ENCODE measurements at places on chromosomes 6 and 20. TPM values are rescaled to one million over a fixed set of nuclear protein-coding genes. Genes with fewer than 3 reads are reported as not detected.

The OR12D3 gene
- 0.19 TPM for total RNA-seq

The MOXD1 gene
- 3.1 TPM for total RNA-seq

The BNIP5 gene
- 0.87 TPM for total RNA-seq

The SUMO4 gene
- total RNA-seq: 6.3 TPM

DNA sequence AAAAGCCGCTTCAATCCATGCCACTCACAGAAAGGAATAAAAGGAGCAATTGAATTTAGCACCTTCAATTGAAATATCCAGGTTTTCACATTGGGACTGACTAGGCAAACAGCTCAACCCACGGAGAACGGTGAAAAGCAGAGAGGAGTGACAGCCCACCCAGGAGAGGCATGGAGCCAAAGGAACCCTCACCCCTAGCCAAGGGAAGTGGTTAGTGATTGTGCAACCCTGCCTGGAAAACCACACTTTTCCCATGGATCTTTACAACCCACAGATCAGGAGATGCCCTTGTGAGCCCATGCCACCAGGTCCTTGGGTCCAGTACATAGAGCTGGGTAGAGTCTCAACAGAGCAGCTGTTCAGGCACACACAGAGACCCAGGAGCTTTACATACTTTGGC is 911.8 kb downstream of the EPHA7 start:
- no peak for DNase-seq

GRCh38 chr6:37089783-37090182 is 80.2 kb upstream of the PIM1 start:
- DNase-seq: no peak

Measured in testis (tissue), 5 donors.